ENCODE measurements at places on chromosomes 4 and X. TPM values are rescaled to one million over a fixed set of nuclear protein-coding genes. Genes with fewer than 3 reads are reported as not detected.

Gene CXXC4
- total RNA-seq = 0.71 TPM

GRCh38 chr4:71460371-71460770, 121.6 kb downstream of the SLC4A4 start:
- no peak for DNase-seq

DNA sequence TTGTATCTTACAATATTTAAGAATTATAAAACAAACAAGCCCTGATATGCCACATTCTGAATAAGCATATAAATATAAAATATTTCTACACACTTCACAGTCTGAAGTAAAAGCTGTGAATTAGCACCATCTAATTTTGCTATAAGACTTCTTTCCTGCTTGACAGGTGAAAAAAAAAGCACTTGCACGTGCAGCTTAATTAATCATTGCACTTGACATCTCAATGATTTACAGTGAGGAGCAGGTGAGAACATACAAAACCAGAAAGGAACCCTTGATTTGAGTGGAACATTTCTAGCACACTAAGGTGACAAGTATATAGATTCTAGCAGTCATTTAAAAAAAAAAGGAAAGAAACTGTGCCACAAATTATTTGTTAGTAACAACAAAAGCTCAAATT, 47.9 kb downstream of the CHIC2 start:
- DNase-seq = no peak

DNA sequence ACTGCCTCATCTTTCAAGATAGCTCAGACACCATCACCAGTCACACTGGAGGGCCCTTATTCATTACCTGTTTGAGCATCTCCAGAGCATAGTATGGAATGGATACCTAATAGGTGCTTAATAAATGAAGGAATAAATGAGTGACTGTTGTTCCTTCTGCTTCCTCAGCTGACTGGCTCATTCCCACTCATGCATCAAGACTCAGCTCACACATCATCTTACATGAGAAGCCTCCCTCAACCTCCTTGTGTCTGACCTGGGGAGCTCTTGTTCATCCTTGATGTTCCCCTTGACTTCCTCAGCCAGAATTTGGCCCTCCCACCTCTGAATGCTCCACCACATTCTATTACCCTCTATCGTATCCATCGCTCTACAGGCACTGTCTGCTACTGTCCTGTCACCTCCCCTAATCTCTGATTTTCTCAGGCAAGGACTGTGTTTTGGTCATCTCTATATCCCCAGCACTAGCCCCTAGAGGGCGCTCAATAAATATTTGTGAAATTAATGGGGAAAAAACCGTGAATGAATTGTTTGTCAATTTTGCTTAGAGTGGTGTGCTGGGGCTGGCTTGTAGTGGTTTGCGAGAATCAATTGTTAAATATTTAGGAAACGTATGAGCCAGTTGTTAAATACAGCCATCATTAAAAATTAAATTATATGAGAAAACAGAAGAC, 88.3 kb downstream of the NHSL2 start:
- DNase-seq = no peak

DNA sequence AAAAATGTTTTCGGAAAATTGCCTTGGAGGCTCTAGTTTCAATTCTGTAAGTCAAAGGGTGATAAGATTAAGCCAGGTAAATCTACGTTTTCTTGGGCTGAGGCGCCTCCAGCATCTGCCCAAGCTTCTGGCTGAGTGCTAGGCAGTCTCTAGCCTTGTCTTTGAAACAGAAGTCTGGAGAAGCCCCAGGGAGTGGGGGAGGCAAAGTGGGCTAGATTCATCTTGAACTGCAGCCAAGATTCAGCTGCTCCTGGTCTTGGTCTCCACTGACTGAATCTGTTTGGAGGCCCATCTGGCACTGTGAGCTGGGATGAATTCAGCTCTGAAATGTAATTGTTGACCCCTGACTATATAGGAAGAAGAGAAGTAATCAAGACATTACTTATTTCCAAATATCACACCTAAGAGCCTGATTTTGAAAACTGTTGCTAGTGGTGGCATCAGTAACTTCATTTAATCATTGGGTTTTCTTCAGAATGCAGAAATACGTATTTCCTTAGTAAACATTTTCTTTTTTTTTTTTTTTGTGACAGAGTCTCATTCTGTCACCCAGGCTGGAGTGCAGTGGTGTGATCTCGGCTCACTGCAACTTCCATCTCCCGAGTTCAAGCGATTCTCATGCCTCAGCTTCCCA, 187.3 kb upstream of the LEF1 start:
- DNase-seq = no peak

- DNase-seq = no peak
Observed at GRCh38 chr4:169756971-169757574, 671 bp downstream of the HPF1 start.

Data from left lung (tissue), 14 donors.